ENCODE measurements at places on chromosomes 6 and 20. TPM values are rescaled to one million over a fixed set of nuclear protein-coding genes. Genes with fewer than 3 reads are reported as not detected.

Gene DYNLT2
- 1.5 TPM for total RNA-seq

Gene ENPP5
- total RNA-seq = not detected

Gene ADGB
- total RNA-seq = not detected

Gene RGS17
- total RNA-seq = 0.25 TPM

Gene RAB44
- not detected for total RNA-seq

Gene GLP1R
- total RNA-seq = not detected

Gene KIF6
- total RNA-seq = 0.51 TPM

Gene ALDH8A1
- not detected for total RNA-seq

Gene AARS2
- total RNA-seq = 14.4 TPM

GRCh38 chr6:166483573-166484250 lies 101.0 kb upstream of the MPC1 start:
- no peak for DNase-seq
- no peak overlapping the region for H3K4me3 ChIP-seq
- H3K36me3 ChIP-seq = no peaks in the 10 kb centered on the region
- H3K27ac ChIP-seq = no peak overlapping the region
- no peaks in the 10 kb centered on the region for H3K4me1 ChIP-seq

DNA sequence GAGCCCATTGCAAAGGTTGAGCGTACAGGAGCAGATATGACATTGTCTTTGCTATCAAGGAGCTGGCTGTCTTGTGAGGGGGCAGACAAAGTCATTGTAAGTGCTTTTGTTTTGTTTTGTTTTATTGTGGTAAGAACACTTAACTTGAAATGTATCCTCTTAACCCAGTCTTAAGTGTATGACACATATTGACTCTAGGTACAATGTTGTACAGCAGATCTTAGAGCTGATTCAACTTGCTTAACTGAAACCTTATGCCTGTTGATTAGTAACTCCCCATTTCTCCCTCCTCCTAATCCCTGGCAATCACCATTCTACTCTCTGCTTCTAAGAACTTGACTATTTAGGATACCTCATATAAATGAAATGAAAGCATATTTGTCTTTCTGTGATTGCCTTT lies 429.0 kb downstream of the BMP2 start:
- peak; percentile 66 for DNase-seq
- no peak overlapping the region for H3K4me3 ChIP-seq
- peak overlapping the region; percentile 29 for H3K27ac ChIP-seq
- no peaks in the 10 kb centered on the region for H3K27me3 ChIP-seq
- no peaks in the 10 kb centered on the region for H3K36me3 ChIP-seq
- peaks cover 9% of the 10 kb centered on the region for H3K4me1 ChIP-seq

- H3K4me1 ChIP-seq = peaks cover 24% of the 10 kb centered on the region
- peak; percentile 41 for DNase-seq
- peak overlapping the region; percentile 85 for H3K27ac ChIP-seq
- no peaks in the 10 kb centered on the region for H3K27me3 ChIP-seq
- peaks cover 32% of the 10 kb centered on the region for H3K36me3 ChIP-seq
- H3K4me3 ChIP-seq = peak overlapping the region; percentile 96
Observed at GRCh38 chr20:56392881-56393482, 537 bp downstream of the CSTF1 start.

DNA sequence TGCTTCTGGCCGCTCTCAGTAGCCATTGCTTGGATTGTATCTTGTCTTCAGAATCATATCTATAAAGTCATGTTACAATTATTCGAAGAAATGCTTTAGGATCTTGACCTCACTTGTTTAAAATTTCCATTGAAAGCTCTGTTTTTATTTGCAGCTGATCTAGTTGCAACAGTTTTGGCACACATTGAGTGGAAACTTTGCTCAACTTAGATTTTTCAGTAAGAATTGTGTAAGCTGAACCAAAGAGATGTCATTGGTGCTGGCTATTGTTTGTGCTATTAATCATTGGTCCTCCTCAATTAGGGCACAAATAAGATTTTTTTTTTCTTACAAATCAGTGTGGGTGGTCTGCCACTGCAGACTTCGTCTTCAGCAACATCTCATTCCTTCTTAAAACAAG lies 649.2 kb downstream of the MMUT start:
- H3K4me1 ChIP-seq = peaks cover 22% of the 10 kb centered on the region
- no peaks in the 10 kb centered on the region for H3K36me3 ChIP-seq
- peak; percentile 50 for DNase-seq
- no peak overlapping the region for H3K27ac ChIP-seq
- no peaks in the 10 kb centered on the region for H3K27me3 ChIP-seq

DNA sequence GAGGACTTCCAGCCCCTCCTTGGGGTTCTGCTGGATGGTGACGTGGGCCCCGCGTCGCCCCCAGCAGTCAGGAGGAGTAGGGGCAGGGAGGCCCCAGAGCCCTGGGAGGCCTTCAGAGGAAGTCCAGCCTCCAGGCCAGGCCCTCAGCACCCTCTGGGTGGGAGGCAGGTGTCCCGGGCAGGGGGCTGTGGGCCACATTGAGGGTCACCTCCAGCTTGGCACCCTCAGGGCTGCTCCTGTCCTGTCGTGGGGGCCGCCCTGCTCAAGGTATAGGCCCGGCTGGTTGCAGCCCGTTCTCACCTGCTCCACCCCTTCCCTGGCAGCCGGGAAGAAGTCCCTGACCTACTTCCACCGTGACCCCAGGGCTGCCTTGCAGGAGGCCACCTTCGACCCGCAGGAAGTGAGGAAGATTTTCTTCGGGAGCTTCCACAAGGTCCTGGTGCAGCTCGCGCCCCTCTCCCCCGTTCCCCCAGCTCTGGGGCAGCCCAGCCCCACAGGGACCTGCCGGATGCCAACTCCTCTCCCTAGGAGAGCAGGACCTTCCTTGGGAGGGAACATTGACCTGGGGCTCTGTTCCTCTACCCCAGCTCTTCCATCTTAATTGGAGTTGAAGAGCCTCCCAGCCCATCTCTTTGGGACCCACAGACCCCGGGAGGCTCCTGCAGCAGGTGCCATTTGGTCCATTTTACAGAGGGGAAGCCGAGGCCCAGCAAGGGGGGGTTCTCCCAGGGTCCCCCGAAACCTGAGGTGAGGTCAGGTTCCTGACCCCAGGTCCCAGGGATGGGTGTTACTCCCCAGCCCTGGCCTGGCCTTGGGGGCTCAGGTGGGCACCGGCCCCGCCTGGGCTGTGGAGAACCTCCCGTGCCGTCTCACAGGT lies 26.4 kb downstream of the COL20A1 start:
- no peak for DNase-seq
- no peak overlapping the region for H3K4me3 ChIP-seq
- H3K27ac ChIP-seq = no peak overlapping the region
- H3K4me1 ChIP-seq = no peaks in the 10 kb centered on the region
- no peaks in the 10 kb centered on the region for H3K36me3 ChIP-seq

DNA sequence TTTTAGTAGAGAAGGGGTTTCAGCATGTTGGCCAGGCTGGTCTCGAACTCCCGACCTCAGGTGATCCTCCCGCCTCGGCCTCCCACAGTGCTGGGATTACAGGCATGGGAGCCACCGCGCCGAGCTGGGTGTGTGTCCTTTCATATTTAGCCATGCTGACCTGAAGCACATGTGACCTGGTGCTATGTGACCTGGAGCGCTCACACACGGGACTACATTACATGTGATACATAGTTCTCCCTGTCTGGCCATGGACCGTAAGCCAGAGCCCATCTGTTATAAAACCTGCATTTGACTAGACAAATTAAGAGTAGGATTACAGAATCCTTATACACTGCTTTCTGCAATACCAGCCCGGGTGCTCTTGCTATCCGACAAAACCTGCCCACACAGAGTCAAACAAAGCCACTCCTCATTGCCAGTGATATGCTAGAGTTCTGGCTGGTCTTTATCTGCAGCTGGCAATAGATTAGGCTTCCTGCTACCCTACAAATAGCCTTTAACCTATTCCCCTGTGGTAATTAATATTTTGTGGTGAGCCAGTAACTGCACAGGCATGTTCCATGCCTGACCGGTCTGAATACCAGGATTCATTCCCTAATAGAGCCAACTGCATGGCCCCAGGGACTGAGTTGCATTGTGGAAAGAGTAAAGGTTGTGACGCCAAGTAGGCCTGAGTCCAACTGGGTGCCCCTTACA lies 26.3 kb upstream of the FAM50B start:
- H3K36me3 ChIP-seq = no peaks in the 10 kb centered on the region
- peak; percentile 34 for DNase-seq
- no peak overlapping the region for H3K4me3 ChIP-seq

GRCh38 chr6:30954631-30955366 lies 14.0 kb downstream of the MUCL3 start:
- 0 out of 2 replicates have a peak, but pooled peaks cover 4% of the 10 kb centered on the region for H3K4me1 ChIP-seq
- H3K27ac ChIP-seq = no peak overlapping the region
- peak; percentile 35 for DNase-seq
- H3K27me3 ChIP-seq = peaks cover 38% of the 10 kb centered on the region
- H3K4me3 ChIP-seq = peak overlapping the region; percentile 64

DNA sequence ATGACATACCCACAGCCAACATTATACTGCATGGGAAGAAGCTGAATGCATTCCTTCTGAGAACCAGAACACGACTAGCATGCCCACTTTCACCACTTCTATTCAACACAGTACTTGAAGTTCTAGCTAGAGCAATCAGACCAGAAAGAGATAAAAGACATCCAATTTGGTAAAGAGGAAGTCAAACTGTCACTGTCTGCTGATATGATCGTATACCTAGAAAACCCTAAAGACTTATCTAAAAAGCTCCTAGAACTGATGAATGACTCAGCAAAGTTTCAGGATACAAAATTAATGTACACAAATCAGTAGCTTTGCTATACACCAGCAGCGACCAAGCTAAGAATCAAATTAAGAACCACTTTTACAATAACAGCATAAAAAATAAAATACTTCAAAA lies 60.5 kb downstream of the EYS start:
- H3K4me3 ChIP-seq = no peak overlapping the region
- no peaks in the 10 kb centered on the region for H3K4me1 ChIP-seq
- H3K36me3 ChIP-seq = no peaks in the 10 kb centered on the region
- no peak overlapping the region for H3K27ac ChIP-seq
- no peak for DNase-seq

GRCh38 chr20:61719691-61720347 lies 345.9 kb downstream of the TAF4 start:
- H3K4me3 ChIP-seq = no peak overlapping the region
- H3K4me1 ChIP-seq = no peaks in the 10 kb centered on the region
- DNase-seq = no peak
- H3K36me3 ChIP-seq = no peaks in the 10 kb centered on the region

- H3K4me1 ChIP-seq = no peaks in the 10 kb centered on the region
- H3K4me3 ChIP-seq = no peak overlapping the region
- no peaks in the 10 kb centered on the region for H3K36me3 ChIP-seq
- no peak overlapping the region for H3K27ac ChIP-seq
Observed at GRCh38 chr20:15807271-15807670, 766.0 kb downstream of the KIF16B start.

- DNase-seq = no peak
- no peak overlapping the region for H3K27ac ChIP-seq
- H3K36me3 ChIP-seq = no peaks in the 10 kb centered on the region
- H3K27me3 ChIP-seq = no peaks in the 10 kb centered on the region
- H3K4me3 ChIP-seq = no peak overlapping the region
- H3K4me1 ChIP-seq = peaks cover 9% of the 10 kb centered on the region
Observed at GRCh38 chr6:146335336-146335735, 208.3 kb upstream of the RAB32 start.

DNA sequence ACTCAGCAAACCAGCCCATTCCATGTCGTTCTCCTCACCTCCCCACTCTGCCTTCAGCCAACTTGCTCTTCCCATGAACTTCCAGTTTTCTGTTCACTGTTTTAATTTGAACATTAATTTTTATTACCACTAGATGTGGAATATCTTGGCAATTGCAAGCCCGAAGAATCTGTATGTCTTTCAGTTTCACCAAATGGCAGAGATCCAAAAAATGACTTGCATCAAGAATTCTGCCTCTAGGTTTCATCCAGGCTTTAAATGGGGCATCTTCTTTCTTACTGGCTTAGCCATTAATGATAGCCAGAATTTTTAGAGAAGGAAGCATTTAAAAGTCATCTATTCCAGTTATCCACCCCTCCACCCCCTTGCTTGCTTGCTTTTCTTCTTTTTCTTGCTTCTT lies 39.0 kb downstream of the CAP2 start:
- H3K36me3 ChIP-seq = no peaks in the 10 kb centered on the region
- DNase-seq = peak; percentile 19
- H3K27me3 ChIP-seq = no peaks in the 10 kb centered on the region

DNA sequence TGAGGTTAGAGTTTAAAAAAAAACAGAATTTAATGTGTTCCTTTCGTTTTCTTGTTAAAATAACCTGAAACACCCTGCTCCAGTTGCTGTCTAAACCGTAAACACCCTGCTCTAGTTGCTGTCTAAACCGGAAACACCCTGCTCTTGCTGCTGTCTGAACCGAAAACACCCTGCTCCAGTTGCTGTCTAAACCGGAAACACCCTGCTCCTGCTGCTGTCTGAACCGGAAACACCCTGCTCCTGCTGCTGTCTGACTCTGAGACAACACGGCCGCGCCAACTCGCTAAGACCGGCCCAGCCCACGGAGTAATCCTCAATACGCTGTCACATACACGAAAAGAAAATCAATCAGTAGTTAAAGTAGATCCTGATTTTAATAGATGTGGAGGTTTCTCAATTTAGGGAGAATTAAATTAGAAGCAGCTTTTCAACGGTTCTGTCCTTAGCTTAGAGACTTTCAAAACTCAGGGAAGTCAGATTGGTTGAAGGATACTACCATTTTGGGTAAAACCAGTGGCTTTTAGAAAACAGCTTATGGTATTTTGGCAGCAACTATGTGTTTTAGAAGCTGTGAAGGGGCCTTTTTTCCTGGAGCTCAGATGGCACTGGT lies 98.3 kb downstream of the RAMACL start:
- no peaks in the 10 kb centered on the region for H3K27me3 ChIP-seq
- no peaks in the 10 kb centered on the region for H3K36me3 ChIP-seq
- H3K4me3 ChIP-seq = no peak overlapping the region
- peak; percentile 19 for DNase-seq

DNA sequence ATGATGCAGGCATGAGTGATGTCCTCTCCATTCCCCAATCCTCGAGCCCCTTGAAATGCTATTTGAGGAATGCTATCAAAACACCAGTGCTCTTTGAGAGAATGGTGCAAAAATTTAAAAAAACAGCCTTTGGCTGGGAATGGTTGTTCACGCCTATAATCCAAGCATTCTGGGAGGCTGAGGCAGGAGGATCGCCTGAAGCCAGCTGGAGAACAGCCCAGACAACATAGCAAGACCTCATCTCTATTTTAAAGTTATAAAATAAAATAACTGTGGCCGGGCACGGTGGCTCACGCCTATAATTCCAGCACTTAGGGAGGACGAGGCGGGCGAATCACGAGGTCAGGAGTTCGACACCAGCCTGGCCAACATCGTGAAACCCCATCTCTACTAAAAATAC lies 4.2 kb upstream of the VARS1 start:
- peak; percentile 49 for DNase-seq
- H3K36me3 ChIP-seq = no peaks in the 10 kb centered on the region
- no peak overlapping the region for H3K4me3 ChIP-seq

GRCh38 chr6:98824162-98824901 lies 10.0 kb upstream of the POU3F2 start:
- no peaks in the 10 kb centered on the region for H3K4me1 ChIP-seq
- H3K36me3 ChIP-seq = no peaks in the 10 kb centered on the region
- no peak overlapping the region for H3K27ac ChIP-seq
- H3K4me3 ChIP-seq = no peak overlapping the region
- peaks cover 75% of the 10 kb centered on the region for H3K27me3 ChIP-seq

Measured in GM23248 (cell line).